ENCODE measurements at places on chromosomes 6 and 20. TPM values are rescaled to one million over a fixed set of nuclear protein-coding genes. Genes with fewer than 3 reads are reported as not detected.

Gene MAP3K5
- 16.1 TPM for polyA plus RNA-seq

Gene ESF1
- 6.2 TPM for polyA plus RNA-seq

Gene PDE7B
- polyA plus RNA-seq = 17.4 TPM

Gene APOM
- 2.8 TPM for polyA plus RNA-seq

Gene TFAP2B
- not detected for polyA plus RNA-seq

Gene CLVS2
- not detected for polyA plus RNA-seq

Gene JPH2
- 1.6 TPM for polyA plus RNA-seq

Gene MMP24
- 0.45 TPM for polyA plus RNA-seq

Gene WFDC10B
- polyA plus RNA-seq = 0.29 TPM

Gene SERPINB6
- 120 TPM for polyA plus RNA-seq

Gene ULBP1
- polyA plus RNA-seq = 2.6 TPM

Gene CLPSL2
- not detected for polyA plus RNA-seq

Gene GTF2H4
- polyA plus RNA-seq = 33.0 TPM

Gene MICB
- polyA plus RNA-seq = 17.9 TPM

Gene GPSM3
- 6.0 TPM for polyA plus RNA-seq

Gene SEL1L2
- polyA plus RNA-seq = not detected

Gene EPHA7
- not detected for polyA plus RNA-seq
